Fibroblast of skin of back (primary cell): ENCODE measurements at places on chromosomes 13 and 19.

- peak; percentile 82 for DNase-seq
These were observed 1.4 kb downstream of the CIC start for GRCh38 chr19:42270346-42271044.

DNA sequence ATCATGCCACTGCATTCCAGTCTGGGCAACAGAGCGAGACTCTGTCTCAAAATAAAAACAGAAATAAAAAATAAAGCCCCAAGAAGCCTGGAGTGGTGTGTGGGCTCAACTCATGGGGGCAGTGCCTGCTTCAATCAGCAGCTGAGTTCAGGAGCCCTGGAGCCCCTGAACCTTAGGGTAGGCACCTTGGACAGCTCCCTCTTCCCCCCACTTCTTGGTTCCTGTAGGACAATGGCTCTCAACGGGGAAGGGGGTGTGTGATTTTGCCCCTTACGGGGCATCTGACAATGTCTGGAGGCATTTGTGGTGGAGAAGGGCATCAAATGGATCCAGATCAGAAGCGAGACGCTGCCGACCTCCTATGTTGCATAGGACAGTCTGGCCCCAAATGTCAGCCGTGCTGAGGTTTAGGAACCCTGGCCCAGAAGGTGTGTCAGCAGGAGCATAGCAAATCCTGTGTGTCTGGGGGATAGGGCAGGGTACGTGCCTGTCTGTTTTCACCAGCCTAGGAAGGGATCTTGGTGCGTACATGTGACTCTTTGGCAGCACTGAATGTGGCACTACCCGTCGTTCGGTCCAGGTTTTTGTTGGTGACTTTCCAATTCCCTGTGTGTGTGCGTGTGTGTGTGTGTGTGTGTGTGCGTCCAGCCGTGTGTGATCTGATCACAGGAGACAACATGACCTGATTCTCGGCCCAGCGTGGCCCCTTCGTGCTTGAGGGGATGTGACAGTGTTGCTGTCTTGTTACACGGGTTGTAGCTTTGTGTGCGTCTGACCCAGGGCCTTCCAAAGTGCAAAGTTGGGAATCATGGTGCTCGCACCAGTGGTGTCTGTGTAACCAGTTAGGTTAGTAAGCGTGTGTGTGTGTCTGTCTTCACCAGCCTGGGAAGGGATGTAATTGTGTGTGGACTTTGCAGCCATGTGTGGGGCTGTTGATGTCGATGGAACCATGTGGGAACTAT lies 7.5 kb downstream of the IGLON5 start:
- DNase-seq, result no peak

DNA sequence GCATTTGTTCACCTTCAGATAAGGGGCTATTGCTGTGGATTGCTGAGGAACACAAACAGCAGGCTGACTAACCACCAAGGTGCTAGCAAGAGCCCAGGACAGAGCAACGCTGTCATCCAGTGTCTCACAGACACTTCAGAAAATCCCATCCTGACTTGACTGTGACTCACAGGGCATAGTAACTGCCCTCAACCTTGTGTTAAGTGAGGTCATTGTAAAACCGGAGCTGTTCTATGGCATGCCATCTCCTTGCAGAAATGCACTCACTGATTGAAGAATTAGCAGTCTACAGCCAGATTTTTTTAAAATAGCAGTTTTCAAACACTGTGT lies 51.1 kb downstream of the TNFRSF19 start:
- DNase-seq, result peak; percentile 88

- no peak for DNase-seq
These were observed 270.6 kb downstream of the FGF14 start for GRCh38 chr13:102131246-102131645.

DNA sequence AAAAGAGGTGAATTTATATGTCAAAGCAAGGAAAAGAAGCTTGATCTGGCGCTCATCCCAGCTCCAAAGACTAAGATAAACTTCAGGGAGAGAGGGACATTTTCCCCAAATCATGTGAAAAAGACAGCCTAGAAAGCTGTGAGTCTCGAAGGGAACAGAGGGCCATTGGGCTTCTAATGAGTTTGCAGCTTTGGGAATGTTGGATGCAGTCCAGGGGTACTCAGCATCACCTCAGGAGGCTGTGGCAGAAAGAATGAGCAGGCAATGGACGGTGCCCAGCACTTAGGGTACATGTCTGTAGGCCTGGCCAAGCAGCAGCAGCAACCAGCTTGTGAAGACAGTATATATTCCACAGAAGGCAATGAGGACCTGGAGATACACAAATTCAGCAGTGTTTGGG lies 25.7 kb upstream of the WASF3 start:
- no peak for DNase-seq

- DNase-seq, result peak; percentile 30
These were observed 47.8 kb downstream of the UBL3 start for GRCh38 chr13:29802621-29803020.

- no peak for DNase-seq
These were observed 1149.8 kb upstream of the MIR17HG start for GRCh38 chr13:90197722-90198121.

DNA sequence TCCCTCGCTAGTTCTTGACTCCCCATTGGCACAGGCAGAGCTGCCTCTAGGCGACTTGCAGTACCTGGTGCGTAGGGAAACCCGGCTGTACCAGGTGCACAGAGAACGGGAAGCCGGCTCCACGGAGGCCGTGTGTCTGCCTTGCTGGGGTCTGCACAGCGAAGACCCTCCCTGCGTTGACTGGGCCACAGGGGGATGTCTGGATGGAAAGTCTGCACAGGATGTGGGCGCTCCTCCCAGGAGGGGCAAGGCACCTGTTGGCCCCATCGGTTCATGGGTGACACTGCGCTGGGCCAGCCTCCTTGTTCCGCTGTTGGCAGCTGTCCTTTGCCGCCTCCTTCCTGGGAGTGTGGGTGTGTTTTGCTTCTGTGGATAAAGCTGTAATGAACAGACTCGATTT lies 138.3 kb downstream of the TEX29 start:
- no peak for DNase-seq

GRCh38 chr19:18761531-18762110 lies 29.5 kb downstream of the COMP start:
- DNase-seq, result no peak

DNA sequence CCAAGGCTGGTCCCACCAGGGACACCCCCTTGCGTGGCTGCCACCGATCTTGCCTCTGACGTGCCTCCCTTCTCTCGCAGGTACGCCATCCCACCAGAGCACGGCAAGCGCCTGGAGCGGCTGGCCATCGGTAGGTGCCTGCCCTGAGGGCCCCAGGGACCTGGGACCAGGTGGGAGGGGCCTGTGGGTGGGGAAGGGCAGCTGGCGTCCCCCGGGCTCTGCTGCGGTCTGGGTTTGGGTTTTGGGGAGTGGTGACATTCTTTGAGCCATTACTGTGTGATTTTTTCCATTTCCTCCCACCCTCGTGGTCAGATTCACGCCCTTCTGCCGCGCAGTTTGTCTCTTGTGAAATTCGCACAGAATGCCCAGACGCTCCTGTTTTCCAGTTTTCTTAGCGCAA lies 102.0 kb downstream of the KDM4B start:
- no peak for DNase-seq

DNA sequence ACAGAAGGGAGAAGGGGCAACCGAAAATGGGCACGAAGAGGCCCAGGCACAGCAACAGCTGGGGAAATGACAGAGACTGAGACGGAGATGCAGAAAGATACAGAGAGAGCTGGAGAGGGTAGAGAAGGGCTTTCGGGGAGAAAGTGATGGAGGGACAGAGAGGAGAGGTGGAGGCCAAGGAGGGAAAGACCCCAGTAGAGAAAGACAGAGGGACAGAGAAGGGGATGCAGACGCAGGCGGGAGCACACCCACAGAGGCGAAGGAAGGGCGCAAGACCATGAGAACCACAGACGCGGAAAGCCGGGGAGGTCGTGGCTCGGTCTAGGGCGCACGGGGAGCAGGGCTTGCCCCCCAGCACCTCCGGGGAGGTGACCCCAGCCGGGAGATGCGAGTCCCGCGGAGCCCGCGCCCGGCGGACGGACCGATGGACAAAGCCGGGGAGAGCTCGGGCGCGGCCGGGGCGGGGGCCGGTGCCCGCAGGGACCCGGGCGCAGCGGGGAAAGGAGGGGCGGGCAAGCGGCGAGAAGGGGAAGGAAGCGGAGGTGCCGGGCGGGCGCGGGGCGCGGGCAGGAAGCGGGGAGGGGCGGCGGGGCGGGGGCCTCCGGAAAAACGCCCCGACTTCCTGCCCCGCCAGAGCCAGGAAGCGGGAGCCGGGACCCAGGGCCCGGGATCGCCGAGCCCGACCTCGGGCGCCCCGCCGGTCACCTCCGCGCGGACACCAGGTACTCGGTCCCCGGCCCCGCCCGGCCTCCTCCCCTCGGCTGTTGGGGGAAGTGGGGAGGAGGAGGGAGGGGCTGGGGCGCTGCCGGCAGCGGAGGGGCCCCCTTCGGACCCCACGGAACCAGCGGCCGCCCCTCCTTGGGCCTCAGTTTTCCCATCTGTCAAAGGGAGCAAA lies at the start of gene ARHGEF1:
ARHGEF1 (plus strand) TSS at position 617 of the 895 bp plus-strand sequence. CDS start 4,899 bp downstream, outside the sequence.
- peak; percentile 40 for DNase-seq

GRCh38 chr13:100674572-100674871 lies at the start of gene TMTC4:
TMTC4 (minus strand) TSS chr13:100674795; CDS start chr13:100670362, 4,433 bp downstream.
- DNase-seq, result no peak

DNA sequence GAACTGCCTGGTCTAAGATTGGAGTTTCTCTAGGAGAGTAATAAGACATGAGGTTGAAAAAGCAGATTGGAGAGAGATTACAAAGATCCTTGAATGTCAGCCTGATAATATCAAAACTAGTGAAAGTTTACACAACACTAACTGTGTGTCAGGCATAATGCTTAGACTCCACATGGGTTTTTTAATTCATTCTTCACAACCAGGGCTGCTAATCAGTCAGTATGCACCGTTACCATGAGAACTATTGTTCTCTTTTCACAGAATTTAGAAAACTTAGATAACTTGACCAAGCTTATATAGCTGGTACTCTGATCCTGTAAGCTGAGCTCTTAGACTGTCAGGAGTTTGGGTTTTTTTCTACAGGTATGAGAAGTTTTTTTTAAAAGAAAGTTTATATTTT lies 46.6 kb upstream of the TSC22D1 start:
- DNase-seq, result no peak

DNA sequence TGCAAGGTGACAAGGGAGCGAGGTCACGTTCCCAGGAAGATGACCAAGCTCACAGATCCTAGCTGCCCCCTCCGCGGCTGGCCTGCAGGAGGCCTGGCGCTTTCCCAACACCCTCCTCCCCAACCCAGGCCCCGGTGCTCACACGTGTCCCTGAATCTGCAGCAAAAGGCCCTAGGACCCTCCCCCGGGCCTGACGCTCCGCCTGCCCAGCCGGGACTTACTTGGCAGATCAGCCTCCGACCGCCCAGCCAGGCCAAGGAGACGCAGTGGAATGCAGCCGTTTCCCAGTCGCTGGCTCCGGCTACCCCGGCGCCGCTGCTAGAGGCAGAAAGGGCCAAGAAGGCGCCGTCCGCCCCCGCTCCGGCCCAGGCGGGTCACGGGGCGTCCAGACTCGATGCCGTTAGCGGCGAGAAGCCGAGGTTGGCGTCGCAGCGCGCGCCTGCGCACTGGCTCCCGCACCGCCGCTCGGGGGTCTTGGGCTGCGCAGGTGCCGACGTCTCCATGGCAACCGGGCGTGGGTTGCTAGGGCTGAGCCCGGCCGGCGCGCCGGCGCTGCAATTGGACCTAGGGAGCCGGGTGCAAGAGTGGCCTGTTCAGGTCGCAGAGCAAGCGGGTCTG lies at the start of gene PNMA8A:
PNMA8A (minus strand) TSS at position 448 of the 618 bp plus-strand sequence. CDS start 528 bp downstream, outside the sequence.
- peak; percentile 82 for DNase-seq

GRCh38 chr13:73133531-73133930 lies 74.7 kb downstream of the KLF5 start:
- peak; percentile 28 for DNase-seq

- DNase-seq, result peak; percentile 92
These were observed 14.1 kb upstream of the AKAP8L start for GRCh38 chr19:15432629-15433518.

DNA sequence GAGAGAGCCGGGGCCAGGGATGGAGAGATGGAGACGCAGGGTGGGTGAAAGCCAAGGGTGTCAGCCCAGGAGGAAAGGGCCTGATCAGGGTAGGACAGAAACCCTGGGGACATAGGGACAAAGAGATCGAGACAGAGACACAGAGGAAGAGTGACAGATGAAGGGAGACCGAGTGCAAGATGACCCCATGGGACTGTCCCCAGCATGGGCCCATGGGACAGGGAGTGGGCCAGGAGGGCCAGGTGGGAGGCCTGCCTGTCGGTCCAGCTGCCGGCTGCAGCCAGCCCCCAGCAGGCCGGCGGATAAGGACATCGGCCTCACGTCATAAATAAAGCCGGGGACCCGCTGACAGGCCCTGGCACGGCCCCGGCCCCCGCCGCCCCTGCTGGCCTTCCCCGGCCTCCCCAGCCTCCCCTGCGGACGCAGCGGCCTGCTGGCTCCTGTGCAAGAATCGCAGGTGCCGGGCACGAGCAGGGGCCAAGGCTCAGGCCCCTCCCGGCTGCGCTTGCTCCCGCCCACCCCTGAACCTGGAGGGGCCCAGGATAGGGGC lies 6.3 kb downstream of the REX1BD start:
- no peak for DNase-seq

DNA sequence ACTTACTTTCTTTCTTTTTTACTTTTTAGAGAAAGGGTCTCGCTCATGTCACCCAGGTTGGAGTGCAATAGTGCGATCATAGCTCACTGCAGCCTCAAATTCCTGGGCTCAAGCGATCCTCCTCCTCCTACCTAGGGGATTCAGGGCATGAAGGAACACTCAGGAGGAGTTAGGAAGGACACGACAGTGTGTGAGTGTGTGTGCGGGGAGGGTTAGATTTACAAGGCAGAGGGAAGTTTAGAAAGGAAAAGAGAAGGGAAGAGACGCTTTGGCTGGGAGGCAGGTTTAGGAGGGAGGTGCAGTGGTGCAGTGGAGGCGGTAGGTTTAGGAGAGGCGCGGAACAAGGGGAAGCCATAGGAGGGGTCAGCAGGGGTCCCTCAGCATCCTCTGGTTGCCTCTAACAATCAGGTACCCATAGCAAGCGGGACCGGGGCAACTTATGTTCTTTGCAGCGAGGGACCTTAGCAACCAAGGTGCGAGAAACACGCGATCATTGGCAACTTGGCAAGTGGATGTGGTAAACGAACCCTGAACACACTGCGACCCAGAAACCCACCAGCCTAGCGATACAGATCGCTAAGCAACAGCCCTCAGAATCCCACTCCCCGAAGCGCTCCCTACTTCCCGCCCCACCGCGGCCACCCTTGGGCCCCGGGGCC lies 501 bp downstream of the SIRT2 start:
- peak; percentile 9 for DNase-seq
